ENCODE measurements at places on chromosomes 1 and 21. TPM values are rescaled to one million over a fixed set of nuclear protein-coding genes. Genes with fewer than 3 reads are reported as not detected.

The LCE1D gene
- not detected for total RNA-seq

- DNase-seq = no peak
- no peak overlapping the region for H3K4me3 ChIP-seq
- H3K27me3 ChIP-seq = peaks cover 11% of the 10 kb centered on the region
Measured at GRCh38 chr1:165954940-165955339, 127.5 kb downstream of the UCK2 start.

DNA sequence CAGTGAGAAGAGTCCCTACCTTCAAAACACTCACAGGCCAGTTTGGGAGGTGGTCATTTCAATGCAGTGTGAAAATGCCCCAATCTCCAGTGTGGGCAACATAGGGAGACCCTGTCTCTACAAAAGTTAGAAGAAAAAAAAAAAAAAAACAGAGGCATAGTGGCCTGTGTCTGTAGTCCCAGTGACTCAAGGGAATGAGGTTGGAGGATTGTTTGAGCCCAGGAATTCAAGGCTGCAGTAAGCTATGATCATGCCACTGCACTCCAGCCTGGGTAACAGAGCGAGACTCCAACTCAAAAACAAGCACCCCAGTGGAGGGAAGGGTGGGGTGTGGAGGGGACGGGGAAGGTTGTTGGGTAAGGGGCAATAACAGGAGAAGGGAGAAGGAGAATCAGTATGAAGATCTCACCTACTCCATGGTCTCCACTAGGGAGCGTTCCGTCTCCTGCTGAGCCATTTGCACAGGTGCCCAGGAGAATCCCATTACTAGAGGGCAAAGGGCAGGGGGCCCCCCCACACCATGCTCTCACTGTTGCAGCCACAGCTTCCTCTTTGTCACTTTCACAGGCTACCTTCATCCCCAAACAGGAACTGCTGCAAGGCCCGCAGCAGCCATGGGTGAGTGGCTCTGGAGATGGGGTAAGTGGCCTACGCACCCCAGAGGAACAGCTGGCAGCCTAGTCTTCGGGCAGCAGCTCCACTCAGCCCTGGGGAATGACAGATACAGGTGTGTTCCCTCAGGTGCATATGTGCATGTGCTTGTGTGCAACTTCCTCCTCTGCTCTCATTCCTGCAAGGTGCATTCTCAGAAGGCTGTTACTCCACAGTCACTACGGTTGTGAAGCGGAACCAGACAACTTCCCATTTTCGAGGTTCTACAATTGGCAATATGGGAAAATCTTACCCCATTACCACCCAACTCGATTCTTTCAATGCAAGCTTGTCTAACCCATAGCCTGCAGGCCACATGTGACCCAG is 87.9 kb upstream of the LYST start:
- H3K27me3 ChIP-seq = no peaks in the 10 kb centered on the region
- H3K4me3 ChIP-seq = no peak overlapping the region
- peaks cover 7% of the 10 kb centered on the region for H3K4me1 ChIP-seq
- no peaks in the 10 kb centered on the region for H3K36me3 ChIP-seq
- no peak for DNase-seq

GRCh38 chr1:235749755-235750300 is 100.2 kb upstream of the GNG4 start:
- H3K4me1 ChIP-seq = no peaks in the 10 kb centered on the region
- H3K27ac ChIP-seq = no peak overlapping the region
- H3K27me3 ChIP-seq = no peaks in the 10 kb centered on the region
- DNase-seq = no peak
- H3K36me3 ChIP-seq = no peaks in the 10 kb centered on the region
